ENCODE measurements at places on chromosomes 5 and 9.

DNA sequence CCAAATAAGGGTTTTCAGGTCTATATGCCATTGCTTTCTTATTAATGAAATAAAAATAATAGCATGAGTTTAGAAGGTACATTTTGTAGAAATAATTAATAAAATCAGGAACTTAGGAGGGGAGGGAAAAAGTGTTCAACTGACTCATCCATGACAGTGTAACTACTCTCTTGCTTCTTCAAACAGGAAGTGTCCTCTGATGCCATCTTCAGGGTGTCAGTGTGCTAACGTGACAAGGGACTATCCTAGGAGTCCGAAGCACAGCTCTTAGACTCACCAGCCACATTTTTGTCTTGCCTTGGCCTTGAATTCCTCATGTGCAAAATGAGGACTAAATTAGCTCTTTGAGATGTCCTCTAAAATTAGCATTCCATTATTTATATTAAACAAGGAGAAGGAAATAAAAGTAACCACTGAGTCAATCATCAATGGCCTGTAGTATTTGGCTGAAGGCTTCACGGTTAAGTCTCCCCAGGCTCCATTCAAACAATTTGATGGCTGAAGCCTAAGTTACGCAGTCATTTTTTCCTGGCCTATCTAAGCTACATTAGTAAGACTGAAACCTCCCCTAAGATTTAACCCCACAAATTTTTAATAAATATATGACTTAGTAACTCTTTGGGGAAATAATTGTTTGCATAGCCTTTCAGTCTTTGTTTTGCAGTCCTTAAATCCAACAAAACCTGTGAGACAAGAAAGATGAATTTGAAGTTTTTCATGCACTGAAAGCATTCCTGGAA, 151.1 kb downstream of the ARL15 start:
- no peak for DNase-seq

GRCh38 chr5:145718956-145719355, 116.2 kb downstream of the PRELID2 start:
- DNase-seq, result no peak

DNA sequence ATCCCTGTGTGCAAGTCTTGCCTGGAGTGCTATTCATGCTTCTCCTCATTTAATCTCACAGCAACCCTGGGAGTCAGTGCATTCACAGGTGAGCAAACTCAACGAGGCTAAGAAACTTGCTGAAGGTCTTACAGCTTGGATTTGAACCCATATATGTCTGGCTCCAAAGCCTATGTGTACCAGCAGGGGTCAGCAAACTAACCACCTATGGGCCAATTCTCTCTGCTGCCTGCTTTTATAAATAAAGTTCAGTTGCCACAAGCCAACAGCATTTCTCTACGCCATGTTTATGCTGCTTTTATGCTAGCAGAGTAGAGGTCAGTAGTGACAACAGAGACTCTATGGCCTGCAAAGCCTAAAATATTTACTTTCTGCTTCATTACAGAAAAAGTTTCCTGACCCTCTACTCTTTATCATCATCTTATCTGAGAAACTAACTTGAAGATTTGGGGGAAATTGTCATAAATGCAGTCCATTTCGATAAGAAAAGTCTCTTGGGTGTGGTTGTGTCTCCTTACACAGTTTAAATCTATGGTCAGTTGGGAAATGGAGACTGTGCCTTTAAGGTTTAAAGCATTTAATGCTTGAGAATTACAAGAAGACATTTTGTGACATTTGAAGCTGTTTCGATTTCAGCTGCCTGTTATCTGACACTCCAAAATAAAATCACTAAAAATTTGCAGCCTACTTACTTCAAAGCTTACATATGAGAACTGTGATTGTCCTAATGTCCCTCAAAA, 137.7 kb downstream of the PRELID2 start:
- DNase-seq, result no peak

- no peak for DNase-seq
These were observed 218.5 kb downstream of the PLK2 start for GRCh38 chr5:58241389-58241788.

DNA sequence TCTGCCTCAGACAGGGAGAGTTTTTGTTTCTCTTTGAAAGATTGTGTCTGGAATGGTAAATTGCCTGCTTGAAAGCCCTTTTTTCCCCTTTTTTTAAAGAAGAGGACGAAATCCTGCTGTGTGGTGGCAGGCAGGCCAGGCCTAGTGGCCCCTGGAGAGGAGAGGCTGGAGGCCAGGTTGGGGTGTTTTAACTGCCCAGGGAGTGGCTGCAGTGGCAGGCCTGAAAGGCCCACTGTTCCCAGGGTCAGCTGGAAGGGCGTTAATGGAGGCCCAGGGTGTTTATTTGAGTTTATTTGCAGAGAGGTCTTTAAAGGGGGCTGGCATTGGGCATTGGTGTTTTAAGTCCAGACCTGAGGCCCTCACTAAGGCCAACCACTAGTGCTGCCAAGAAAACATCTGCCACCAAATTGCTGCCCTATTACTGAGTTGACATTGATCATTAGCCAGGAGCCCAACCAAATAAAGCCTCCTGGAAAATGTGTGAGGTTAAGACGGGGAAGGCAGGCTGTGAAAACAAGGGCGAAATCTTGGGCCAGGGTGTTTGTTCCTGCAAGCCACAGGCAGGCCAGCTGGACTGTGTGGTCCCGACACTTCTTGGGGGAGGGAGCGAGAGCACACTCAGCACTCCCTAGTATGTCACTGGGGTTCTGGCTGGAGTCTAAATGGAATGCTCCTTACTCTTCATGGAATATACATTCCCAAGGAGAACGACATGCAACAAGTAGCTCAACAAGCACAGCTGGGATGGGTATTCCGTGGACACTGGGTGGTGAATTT, 5.0 kb downstream of the JADE2 start:
- no peak for DNase-seq

DNA sequence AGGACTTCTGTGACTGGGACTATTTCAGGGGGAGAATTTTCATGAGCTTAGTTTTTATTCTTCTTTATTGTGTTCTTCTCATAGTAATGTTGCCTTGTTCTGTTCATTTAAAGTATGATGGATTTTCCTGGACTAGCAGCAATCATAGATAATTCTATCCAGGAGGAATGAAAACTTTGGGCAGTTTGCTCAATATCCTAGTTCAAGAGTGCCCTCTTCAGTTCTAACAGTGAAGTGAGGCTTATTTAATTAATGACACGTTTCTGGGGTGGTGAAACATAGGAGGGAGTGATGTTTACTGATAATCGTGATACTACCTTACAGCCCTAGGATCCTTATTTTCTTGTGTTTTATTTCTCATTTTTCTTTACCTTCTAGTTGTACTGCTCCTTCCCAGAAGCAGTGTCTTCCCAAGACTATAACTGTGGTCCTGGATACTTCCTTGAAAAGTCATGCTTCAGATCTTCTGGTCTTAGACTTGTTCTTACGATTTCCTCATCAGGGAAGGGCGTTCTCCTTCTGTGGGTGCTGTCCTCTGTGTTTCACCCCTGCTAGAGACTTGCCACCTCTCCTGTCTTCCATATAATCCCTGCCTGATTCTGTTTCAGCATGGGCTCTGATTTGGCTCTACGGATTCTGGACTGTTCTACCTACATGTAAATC, 57.4 kb downstream of the CFAP95 start:
- no peak for DNase-seq

Measured in epithelial cell of prostate (primary cell).